ENCODE measurements at places on chromosomes 1 and 21.

- DNase-seq = no peak
Observed at GRCh38 chr1:224524679-224525078, 90.1 kb upstream of the WDR26 start.

GRCh38 chr1:55815745-55816455 lies 600.7 kb upstream of the USP24 start:
- no peak for DNase-seq

DNA sequence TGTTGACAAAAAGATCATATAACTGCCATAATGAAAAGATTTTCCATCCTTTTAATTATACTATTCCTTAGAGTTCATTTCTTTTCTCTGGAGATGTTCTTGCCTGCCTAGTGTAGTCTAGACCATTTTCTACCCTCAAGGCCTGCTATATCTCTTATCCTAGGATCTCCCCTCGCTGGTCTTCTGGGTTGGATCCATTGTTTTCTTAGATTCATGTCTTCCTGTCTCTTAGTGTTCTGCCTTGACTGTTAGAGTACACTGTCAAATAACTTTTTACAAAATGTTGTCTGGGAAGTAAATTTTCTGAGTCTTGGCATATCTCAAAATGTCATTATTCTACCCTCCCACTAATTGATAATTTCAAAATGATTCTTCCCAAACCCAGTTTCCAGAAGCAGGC lies 66.6 kb downstream of the TRAF5 start:
- DNase-seq = no peak

- DNase-seq = no peak
Observed at GRCh38 chr1:218024211-218024720, 260.8 kb upstream of the RRP15 start.

- no peak for DNase-seq
Observed at GRCh38 chr1:183583466-183583865, 6.8 kb downstream of the NCF2 start.

- DNase-seq = peak; percentile 46
Observed at GRCh38 chr1:235601104-235601503, 48.5 kb downstream of the GNG4 start.

DNA sequence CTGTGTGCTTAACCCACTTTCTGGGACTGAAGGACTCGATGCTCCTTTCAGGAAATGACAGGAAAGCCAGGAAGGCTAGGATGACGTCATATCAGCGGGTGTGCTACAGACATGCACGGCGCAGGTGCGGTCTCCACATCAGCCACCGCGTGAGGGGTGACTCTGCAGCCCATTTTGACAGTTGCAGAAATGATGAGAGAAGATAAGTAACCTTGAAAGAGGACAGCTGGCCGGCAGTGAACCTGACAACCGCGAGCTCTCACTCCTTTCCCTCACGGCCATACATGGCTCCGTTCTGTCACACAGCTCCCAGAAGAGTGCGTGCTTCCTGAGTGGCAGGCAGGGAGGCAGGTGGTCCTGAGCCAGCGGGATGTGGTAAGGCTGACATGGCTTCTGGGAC lies 1.7 kb upstream of the KRTAP10-5 start:
- no peak for DNase-seq

- no peak for DNase-seq
Observed at GRCh38 chr21:38244407-38244787, 12.4 kb upstream of the KCNJ15 start.

GRCh38 chr1:59316497-59317128 lies 19.7 kb downstream of the FGGY start:
- DNase-seq = no peak

- DNase-seq = no peak
Observed at GRCh38 chr1:154557248-154557938, 1.1 kb downstream of the UBE2Q1 start.

DNA sequence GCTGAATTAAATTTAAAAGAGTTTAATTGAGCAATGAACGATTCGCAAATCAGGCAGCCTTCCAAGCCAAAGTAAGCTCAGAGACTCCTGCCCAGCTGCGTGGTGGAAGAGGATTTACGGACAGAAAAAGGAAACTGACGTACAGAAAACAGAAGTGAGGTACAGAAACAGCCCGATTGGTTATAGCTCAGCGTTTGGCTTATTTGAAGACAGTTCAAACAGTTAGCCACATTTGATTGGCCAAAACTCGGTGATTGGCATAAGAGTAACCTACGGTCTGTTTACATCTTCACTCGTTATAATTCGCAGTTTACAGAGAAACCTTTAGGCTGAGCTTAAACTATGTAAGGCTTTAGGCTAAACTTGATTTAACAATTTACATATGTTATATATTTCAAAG lies 46.9 kb downstream of the CR1L start:
- DNase-seq = no peak

DNA sequence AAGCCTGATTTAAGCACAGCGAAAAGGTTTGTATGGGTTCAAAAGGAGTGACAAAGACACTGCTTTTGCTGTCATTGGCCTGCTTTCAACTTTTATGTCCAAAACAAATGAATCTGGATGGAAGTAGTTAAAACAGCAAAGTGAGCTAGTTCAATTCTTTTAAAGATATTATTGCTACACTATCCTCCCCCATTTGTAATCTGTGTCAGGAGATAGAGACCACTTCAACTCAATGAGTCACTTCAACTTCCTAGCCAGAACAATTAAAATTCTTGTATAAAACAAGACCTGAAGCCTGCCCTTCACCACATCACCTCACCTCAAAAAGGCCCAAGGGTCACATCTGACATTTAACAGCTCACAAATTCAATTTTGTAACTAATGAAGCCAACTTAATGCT lies 364.1 kb upstream of the LYPLAL1 start:
- no peak for DNase-seq

DNA sequence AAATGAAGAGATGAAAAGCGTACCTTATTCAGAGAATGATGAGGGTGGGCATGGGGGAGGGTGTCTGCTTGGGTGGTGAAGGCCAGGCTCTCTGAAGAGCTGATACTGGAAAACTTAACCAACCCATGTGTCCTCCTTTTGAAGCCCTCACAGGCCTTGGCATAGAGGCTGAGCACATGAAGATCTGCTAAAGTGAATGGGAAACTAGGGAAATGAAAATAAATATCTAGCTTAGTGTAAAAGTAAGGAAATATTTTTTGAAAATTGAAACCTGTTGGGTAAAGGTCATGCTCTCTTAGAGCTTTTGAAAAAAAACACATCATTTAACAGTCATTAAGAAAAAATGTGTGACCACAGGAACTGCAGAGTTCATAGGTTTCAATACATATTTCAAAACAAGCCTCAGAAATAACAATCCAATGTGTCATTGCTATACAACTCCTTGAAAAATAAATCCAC lies 40.5 kb upstream of the RALGPS2 start:
- DNase-seq = no peak

DNA sequence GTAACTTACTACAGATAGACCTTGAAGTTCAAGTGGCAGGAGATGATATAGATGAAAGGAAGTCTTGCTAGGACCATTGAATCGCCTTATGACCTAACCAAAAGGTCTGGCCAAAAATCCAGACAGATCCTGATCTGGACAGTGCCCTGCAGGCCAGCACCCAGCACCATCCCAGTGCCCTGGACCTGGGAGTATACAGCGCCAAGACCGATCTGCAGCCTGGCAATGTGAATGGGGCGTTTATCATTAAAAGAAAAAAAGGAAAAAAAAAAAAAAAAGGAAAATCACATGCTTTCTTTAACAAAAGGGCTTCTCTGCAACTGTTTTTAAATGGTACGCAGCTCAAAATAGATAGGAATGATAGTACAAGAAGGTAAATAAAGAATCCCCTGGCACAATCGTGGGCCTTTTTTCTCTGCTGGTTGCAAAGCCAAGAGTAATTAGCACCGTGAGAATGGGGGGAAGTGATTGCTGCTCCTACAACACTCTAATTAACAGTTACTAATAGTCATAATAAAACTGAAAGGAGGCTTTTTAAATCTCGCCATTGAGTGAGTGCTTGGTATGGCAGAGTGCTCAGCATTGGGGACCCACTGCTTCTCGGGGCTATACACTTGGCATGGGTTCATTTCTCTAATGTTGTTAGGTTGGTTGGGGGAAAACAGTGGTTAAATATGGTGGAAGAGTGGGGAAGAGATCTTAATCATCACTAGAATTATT lies 146.7 kb downstream of the KAZN start:
- no peak for DNase-seq

DNA sequence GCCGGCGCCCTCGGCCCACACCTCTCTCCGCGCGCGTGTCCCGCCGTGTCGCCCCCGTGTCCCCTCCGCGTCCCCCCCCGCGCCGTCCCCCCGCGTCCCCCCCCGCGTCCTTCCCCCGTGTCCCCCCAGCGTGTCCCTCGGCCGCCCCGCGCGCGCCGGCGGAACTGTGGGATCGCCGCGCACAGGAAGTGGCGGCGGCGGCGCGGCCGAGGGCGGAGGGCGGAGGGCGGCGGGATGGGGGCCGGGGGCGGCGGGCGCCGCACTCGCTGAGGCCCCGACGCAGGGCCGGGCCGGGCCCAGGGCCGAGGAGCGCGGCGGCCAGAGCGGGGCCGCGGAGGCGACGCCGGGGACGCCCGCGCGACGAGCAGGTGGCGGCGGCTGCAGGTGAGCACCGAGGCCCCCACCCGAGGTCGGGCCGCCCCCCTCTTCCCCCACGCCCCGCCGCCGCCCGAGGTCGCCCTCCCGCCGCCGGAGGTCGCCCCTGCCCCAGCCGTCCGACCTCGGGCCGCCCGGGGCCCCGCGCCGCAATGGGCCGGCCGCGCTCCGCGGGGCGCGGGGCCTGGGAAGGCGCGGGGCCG lies at the start of gene AGPAT3:
Gene AGPAT3, plus strand, starts transcription at position 262 of the 578 bp plus-strand sequence. CDS start 94,459 bp downstream, outside the sequence.
- peak; percentile 48 for DNase-seq

DNA sequence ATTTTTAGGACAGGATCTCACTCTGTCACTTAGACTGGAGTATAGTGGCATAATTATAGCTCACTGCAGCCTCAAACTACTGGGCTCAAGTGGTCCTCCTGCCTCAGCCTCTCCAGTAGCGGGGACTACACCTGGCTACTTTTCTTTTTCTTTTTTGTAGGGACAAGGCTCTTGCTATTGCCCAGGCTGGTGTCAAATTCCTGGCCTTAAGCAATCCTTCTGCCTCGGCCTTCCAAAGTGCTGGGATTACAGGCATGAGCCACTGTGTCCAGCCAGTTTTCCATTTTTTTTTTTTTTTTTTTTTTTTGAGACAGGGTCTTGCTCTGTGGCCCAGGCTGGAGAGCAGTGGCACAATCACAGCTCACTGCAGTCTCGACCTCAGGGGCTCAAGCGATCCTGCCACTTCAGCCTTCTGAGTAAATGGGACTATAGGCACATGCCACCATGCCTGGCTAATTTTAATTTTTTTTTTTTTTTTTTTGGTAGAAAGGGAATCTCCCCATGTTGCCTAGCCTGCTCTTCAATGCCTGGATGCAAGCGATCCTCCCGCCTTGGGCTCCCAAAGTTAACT lies 20.6 kb upstream of the CEP85 start:
- no peak for DNase-seq

DNA sequence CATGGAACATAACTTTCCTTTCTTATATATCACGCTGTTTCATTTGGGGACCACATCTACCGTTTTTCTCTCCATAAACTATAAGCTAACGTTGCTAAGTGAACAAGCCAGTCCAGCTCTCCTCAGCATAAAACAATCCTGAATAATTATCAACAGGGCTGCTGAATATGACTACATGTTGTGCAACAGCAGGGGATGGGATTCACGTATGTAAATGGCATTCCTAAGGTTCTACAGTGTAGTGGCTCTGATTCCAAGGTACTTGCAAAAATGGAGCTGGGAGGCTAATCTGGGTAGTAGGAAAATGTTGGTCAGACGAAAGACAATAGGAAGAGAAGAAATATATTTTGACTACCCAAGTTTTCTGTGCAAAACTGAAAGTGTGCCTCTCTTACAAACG lies 262.8 kb downstream of the RWDD3 start:
- no peak for DNase-seq

- DNase-seq = no peak
Observed at GRCh38 chr1:158692356-158692755, 5.8 kb upstream of the SPTA1 start.

DNA sequence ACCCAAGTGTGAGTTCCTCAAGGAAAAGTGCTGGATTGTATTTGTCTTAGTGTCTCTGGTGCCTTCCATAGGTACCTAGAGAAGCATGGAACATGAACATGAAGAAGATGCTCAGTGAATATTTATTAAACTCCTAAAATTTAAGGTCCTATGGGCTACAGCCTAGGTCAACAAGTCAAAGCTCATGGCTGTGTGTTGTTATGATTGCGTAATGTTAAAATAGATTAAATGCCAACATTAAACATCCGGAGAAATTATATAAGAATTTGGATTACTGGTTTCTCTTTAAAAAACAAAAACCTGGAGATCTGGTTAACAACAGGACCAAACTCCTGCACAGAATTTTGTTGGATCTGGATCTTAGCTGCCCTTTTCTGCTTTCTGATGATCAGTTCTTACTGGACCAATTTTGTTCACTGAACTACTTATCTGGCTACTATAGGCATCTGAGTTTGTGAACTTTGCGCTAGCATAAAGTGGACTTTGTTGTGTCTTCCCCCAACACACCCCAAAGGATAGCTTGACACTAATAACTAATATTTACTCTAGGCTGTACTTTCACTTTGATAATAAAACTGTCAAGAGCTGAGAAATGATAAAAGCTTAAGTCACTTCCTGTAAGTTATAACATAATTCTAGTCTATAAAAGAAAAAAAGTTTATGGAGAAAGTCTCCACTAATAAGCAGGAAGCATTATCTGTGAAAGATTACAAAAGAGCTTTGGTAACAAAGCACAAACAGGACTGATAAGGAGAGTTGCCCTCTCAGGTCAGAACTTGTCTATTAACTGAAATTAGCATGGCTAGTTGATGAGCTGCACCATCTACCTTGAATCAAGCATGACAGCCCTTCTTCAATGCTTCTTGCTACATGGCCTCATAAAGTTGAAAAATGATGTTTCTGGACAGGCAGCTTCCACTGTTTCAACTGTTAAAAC lies 20.7 kb downstream of the F5 start:
- no peak for DNase-seq

DNA sequence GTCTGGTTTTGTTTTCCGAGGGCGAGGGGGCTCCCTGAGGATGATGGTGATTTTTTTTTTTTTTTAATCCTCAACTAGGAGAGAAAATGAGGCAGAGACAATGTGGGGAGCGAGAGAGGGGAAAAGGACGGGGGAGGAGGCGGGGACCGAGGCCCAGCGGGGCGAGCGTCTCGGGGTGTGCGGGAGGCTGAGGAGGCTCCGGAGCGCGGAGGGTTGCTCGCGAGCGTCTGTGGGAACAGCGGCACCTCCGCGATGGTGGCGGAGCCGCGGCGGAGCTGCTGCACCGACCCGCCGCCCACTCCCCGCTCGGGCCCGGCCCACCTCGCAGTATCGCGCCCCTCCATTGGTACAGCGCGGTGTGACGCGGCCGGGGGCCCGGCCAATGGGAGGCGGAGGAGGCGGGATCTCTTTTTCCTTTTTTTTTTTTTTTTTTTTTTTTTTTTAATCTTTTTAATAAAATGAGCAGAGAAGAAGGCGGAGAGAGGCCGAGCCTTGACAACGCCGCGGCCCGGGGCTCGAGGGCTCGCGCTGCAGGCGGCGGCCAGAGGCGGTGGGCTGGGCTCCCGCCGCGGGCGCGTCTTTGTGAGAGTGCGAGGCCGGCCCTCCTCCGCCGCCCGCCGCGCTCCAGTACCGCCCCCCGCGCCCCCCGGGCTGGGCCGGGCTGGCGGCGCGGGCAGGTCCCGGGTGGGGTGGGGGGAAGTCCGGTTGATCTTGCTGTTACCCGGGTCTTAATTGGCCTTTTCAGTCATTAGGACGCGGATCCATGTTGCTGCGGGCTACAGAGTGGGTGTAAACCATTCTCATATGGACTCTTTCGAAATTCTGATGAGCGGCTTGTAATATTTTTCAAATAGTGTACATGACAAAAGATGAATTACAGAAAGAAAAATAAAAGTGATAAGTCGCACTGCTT lies at the start of gene RERE:
Gene RERE, minus strand, starts transcription at position 229 of the 913 bp plus-strand sequence.
- peak; percentile 96 for DNase-seq

Data from activated CD4-positive, alpha-beta T cell treated with anti-CD3 and anti-CD28 coated beads for 48 hours (primary cell).